ENCODE measurements at places on chromosomes 11 and 22.

GRCh38 chr22:27163162-27164137, 506.1 kb downstream of the MIAT start:
- no peak for DNase-seq

GRCh38 chr22:45903355-45904135, 73.4 kb downstream of the WNT7B start:
- DNase-seq, result no peak

GRCh38 chr22:29336751-29337490, 21.4 kb upstream of the RASL10A start:
- no peak for DNase-seq

GRCh38 chr11:95101935-95102334, 12.3 kb downstream of the ENDOD1 start:
- DNase-seq, result no peak

DNA sequence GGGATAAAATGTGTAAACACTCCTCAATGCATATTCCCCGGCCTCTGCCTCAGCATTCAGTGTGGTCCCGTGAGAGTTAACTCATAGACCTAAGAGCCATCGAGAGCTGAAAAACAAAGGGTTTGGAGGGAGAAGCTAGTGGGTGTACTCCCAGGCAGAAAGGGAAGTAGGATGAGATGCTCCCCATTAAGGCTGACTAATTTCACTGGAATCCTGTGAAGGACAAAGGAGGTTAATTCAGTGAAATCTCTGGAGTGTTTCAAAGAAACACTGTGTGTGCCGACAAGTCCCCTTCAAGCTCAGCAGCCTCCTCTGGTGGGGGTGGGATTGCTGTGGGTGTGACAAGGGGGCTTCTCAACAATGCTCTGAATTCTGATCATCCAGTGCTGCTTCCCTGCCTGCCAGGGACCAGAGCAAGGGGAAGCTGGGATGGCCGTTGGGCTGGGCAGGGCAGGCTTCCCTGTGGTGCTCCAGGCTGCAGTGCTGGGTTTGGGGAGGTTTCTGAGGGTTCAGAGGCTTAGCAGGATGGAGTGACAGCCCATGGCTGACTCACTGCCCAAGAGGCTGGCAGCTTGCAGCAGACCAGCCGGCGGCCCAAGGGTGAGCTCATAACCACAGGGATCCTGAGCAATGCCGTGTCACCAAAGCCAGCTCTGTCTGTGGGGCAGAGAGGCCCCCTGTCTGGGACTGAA, 61.4 kb upstream of the BMAL1 start:
- DNase-seq, result no peak

DNA sequence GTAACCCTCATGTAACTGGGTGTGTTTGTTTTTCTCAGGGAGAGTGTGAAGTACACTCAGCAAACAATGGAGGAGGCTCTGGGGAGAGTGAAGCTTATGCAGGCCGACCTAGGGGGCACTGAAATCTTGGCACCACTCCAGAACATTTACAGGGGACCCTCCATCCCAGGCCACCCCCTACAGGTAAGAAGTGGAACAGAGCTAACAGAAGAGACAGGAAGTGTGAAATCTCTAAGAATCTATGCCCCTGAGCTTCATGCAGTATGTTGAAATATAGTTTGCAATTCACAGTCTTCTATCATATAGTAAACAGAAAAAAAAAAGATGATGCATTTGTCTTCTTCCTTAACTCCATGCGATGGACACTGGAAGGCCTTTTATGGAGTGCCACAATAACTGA, 8.4 kb downstream of the VWA5A start:
- no peak for DNase-seq

DNA sequence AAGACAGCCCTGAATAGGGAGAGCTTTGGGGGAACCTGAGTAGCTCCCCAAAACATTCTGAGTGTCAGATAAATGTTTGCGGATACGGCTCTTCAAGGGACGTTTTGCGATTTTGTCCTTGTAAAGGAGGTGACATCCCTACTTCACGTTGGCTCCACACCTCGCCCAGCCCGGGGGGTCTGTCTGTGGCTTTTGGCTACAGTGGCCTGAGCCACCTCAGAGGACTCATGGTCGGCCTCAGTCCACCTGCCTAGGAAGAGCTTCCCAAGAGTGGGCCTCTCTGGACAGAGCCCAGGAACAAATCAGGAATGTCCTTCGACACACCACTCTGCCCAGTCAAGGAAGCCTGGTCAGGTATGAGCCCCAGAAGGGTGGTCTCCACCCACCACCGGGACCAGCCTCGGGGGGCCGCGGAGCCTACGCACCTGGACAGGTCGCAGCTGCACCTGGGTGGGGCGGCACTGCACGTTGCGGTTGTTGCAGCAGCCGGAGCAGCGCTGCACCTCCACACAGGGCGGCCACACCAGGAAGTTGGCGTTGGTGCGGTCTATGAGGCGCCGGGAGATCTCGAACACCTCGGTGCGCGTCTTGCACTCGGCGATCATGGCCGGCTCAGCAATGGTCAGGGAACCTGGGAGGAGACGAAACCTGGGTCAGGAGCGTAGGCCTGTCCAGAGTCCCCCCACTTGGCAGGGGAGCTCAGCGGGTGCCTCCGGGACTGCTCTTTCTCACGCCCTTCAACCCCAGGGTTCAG, 13.4 kb downstream of the PDGFB start:
- DNase-seq, result no peak

DNA sequence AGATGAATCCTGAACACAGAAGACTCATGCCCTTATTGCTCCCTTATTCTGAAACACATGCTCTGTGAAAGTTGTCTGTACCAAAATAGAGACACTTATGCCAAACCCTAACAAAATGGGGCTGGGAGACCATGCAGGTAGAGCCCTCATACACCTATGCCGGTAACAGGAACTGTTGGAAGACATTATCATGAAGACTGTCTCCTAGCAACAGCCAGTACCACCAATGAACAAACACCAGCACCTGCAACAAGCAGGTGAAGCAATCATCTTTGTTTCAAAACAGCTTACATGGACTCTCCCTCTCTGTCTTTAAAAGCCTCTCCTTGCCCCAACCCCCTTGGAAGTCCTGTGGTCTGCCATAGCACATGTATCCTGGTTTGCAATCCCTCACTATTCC, 17.2 kb downstream of the SLC5A4 start:
- DNase-seq, result no peak

DNA sequence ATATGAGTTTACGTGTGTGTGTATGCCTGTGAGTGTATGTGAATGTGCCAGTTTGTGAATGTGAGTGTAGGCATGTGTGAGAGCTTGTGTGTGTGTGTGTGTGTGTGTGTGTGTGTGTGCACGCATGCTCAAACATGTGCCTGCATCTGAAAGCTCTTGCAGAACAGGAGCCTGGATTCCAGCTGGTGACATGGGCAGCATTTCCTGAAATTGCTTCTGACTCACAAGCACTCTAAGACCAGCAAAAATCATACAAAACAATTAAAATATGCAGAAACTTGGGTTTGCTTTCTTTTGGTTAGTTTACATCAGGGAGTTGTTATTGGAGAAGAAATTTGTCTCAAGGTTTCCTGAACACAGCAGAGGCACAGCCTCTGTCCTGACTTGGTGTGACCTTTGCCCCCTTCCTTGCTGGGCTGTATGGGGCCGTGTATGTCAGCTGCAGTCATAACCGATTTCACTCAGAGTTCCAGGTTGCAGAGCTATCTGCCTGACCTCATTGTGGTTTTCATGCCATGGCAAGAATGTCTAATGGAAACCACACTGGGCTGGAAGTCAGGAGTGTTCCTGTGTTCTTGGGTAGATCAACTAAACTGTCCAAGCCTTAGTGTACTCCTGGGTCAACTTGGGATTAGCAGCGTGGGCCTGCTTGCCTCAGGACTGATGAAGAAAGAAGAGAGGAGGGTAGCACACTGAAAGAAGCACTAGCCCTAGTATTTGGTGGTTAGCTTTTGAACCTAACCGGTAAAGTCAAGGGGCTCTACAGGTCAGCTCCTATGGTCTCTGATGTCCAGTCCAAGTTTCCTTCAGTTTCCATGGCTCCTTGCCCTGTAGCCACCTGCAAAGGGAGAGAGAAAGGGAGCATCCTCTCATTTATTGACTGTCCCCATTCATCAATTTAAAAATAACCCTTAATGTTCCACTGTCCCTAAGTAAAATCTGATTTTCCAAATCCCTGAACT, 143.7 kb downstream of the SNX19 start:
- no peak for DNase-seq

DNA sequence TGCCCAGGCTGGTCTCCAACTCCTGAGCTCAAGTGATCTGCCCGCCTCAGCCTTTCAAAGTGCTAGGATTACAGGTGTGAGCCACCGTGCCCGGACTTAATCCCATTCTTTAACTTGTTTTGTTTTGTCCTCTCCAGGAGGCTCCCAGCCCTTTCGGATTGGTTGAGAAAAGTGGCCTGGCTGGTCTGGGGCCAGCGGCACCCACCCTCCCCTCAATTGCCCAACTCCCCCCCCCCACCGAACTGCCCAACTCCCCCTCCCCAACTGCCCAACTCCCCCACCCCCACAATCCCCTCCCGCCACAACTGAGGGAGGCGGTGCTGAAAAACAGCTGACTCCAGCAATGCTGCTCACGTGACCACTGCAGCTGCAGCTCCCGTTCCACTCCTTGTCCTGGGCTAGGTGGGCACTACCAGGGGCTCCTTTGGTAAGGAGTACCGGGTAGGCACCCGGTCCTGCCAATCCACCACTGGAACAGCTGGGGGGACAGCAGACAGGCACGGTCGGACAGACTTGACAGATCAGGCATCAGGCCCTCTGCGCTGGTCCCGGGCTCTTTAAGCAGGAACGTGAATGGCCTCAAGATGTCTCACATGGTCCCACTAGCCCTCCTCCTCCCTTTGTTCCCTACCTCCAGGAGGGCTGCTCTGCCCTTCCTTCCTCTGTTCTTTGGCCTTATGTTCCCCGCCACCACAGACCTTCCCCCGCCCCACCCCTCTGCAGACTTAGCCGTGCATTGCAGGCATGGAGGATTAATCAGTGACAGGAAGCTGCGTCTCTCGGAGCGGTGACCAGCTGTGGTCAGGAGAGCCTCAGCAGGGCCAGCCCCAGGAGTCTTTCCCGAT, at the start of gene TCN2:
Gene TCN2 (plus strand): TSS at position 720 of the 845 bp plus-strand sequence. CDS start 158 bp downstream, outside the sequence.
- DNase-seq, result no peak

DNA sequence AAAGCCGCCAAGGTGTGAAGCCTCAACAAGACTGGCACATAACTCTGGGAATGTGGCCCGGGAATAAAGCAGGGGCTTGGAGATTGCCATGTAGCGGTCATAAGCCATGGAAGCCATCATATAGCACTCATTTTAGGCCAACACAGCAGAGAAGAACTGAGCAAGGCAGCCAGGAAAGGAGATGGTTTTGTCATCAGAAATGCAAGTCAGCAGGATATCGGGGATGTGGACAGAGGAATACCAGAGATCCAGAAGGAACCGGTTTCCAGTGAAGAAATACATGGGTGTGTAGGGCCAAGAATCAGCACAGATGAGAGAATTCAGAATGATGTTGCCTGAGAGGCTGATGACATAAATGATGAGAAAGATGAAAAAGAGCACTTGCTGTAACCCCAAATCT, 3.0 kb upstream of the OR9G4 start:
- DNase-seq, result no peak

All from activated T-cell treated with anti-CD3 and anti-CD28 coated beads for 1 hour (primary cell).